Activated CD8-positive, alpha-beta T cell treated with anti-CD3 and anti-CD28 coated beads for 36 hours (primary cell): ENCODE measurements at places on chromosomes 5 and 9. TPM values are rescaled to one million over a fixed set of nuclear protein-coding genes. Genes with fewer than 3 reads are reported as not detected.

The SOHLH1 gene
- total RNA-seq = not detected

GRCh38 chr5:142904416-142904815 lies 134.2 kb downstream of the ARHGAP26 start:
- no peak overlapping the region for H3K27ac ChIP-seq
- no peak for DNase-seq
- H3K4me1 ChIP-seq = no peaks in the 10 kb centered on the region
- H3K27me3 ChIP-seq = no peaks in the 10 kb centered on the region

GRCh38 chr5:100131161-100131560 lies 404.0 kb upstream of the FAM174A start:
- DNase-seq = no peak
- H3K27ac ChIP-seq = no peak overlapping the region

- H3K4me1 ChIP-seq = no peaks in the 10 kb centered on the region
- DNase-seq = no peak
- H3K4me3 ChIP-seq = no peak overlapping the region
- H3K36me3 ChIP-seq = no peaks in the 10 kb centered on the region
Measured at GRCh38 chr9:86062845-86063693, 36.3 kb downstream of the GOLM1 start.

GRCh38 chr9:127281891-127282290 lies 17.3 kb downstream of the GARNL3 start:
- no peak overlapping the region for H3K4me3 ChIP-seq
- no peak overlapping the region for H3K27ac ChIP-seq
- peaks cover 25% of the 10 kb centered on the region for H3K27me3 ChIP-seq
- peaks cover 7% of the 10 kb centered on the region for H3K4me1 ChIP-seq
- DNase-seq = no peak

DNA sequence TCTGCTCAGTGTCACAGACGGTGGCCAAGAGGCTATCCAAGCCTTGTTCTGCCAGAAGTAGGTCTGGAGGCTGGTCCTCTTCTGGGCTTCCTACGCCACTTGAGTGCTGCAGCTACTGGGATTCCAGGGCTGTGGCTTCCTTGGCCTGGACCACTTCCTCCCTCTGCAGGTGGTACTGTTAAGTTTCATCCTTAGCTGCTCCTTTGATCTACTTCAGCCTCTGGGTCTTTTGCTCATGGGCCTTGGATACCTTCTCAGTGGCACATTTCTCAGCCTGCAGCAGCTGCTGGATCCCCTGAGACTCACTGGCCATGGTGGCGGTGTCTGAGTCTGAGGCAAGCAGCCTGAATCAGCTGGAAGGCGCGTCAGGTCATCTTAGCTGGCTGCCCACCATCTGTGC lies 10.3 kb downstream of the CNOT8 start:
- no peak overlapping the region for H3K4me3 ChIP-seq
- H3K36me3 ChIP-seq = peaks cover 58% of the 10 kb centered on the region
- no peak for DNase-seq

DNA sequence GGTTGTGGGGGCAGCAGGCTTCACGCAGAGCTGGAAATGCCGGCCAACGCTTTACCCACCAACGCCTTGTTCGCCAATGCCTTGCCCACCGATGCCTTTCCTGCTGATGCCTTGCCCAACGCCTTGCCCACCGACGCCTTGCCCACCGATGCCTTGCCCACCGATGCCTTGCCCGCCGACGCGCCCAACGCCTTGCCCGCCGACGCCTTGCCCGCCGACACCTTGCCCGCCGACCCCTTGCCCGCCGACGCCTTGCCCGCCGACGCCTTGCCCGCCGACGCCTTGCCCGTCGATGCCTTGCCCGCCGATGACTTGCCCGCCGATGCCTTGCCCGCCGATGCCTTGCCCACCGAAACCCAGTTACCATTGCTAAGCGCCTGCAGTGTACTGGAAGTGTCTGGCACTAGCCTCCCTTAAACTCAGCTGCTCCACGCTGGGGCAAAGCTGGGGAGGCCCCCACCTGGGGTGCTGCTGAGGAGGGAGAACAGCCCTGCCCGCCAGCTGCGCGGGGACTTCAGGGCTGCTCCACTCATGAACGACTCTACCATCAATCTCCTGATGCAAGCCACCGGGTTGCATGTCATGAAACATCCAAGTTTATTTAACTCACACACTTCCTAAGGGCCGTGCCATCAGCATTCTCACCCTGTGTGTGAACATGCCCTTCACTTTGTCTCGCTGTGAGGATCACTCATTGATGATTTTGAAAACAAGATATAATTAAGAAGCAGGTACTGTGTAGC lies 1.8 kb downstream of the SLC6A18 start:
- H3K36me3 ChIP-seq = no peaks in the 10 kb centered on the region
- H3K4me3 ChIP-seq = no peak overlapping the region
- peaks cover 23% of the 10 kb centered on the region for H3K27me3 ChIP-seq
- H3K27ac ChIP-seq = no peak overlapping the region
- no peak for DNase-seq
- H3K4me1 ChIP-seq = peaks cover 11% of the 10 kb centered on the region
